ENCODE measurements at places on chromosomes 13 and 19. TPM values are rescaled to one million over a fixed set of nuclear protein-coding genes. Genes with fewer than 3 reads are reported as not detected.

The CYSLTR2 gene
- total RNA-seq: 3.9 TPM

The KLK4 gene
- total RNA-seq: not detected

The KANK3 gene
- 2.3 TPM for total RNA-seq

The PRX gene
- total RNA-seq: 5.2 TPM

The PGLYRP1 gene
- total RNA-seq: not detected

The PLK5 gene
- 0.38 TPM for total RNA-seq

The VAV1 gene
- not detected for total RNA-seq

The TMC4 gene
- total RNA-seq: 69.5 TPM

The IGFL3 gene
- not detected for total RNA-seq

The CABP5 gene
- total RNA-seq: not detected

DNA sequence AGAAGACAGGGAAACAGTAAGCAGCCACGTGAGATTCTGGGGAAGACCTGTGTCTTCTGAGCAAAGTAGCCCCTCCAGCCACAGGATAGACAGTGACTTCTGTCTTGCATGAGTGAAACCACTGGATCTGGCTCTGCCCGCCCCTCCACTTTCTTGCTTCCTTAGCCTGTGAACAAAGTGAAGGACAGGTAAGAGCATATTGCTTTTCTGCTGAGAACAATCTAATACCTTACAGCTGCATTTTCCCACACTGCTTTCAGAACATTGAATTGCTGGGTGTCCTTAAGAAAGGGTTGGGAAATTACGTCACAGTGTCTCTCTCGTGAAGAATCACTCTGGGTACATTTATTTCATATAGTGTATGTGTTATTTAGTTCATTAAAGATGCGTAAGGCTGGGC is 11.1 kb downstream of the SLC25A15 start:
- DNase-seq: no peak

- no peak for DNase-seq
Observed at GRCh38 chr13:108475181-108475580, 154.2 kb upstream of the MYO16 start.

DNA sequence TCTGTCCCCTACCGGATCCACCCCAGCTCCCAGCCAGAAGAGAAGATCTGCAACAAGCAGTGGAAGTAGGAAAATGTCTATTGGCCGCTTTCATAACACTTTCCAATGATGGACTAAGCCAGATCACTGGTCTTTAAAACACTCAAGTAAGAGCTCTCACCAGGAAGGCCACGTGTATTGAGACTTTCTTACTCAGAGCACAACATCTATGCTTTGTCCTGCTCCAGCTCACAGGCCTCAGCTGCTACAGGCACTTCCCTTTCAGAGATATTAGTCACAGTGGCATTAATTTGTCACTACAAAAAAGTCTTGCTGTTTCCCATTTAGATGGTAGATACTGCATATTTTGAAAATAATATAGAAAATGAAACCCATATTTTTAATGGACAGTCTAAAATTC is 164.2 kb downstream of the ABCC4 start:
- DNase-seq: no peak

- peak; percentile 44 for DNase-seq
Observed at GRCh38 chr13:52845766-52846566, 2.5 kb downstream of the PCDH8 start.

- no peak for DNase-seq
Observed at GRCh38 chr13:113216254-113217048, 7.0 kb downstream of the CUL4A start.

DNA sequence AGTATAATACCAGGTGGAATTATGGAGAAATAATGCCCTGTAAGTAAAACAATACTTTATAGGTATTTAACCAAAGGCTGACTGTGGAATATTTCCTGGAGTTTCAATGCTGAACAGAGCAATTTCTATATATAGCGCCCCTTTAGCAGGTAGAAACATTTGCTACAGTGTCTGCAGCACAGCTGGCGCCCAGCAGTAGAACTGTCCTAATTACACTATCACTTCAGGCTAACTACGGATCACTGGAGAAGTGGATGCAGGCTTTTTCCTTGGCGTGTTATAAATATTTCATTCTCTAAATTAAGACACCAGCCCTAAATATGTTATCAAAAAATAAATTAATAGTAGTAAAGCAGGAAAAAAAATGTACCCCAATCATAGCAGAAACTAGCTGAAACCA is 3.1 kb downstream of the SHISA2 start:
- DNase-seq: no peak

DNA sequence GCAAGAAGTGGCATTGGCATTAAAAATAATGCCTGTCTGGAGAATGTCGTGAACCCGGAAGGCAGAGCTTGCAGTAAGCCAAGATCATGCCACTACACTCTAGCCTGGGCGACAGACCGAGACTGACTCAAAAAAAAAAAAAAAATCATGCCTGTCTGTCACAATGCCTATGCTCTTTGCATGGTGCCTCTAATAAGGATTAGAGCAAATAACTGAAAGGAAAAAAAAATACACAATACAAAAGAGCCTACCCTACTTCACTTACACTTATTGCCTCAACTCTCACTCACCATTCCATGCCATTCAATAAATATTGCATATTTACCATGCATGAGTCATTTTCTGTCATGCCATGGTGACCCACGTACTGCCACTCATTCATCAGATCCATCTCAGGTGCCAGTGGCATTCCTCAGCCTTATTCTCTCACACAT is 49.1 kb downstream of the TBC1D4 start:
- no peak for DNase-seq

- no peak for DNase-seq
Observed at GRCh38 chr13:76799696-76800095, 86.5 kb downstream of the KCTD12 start.

DNA sequence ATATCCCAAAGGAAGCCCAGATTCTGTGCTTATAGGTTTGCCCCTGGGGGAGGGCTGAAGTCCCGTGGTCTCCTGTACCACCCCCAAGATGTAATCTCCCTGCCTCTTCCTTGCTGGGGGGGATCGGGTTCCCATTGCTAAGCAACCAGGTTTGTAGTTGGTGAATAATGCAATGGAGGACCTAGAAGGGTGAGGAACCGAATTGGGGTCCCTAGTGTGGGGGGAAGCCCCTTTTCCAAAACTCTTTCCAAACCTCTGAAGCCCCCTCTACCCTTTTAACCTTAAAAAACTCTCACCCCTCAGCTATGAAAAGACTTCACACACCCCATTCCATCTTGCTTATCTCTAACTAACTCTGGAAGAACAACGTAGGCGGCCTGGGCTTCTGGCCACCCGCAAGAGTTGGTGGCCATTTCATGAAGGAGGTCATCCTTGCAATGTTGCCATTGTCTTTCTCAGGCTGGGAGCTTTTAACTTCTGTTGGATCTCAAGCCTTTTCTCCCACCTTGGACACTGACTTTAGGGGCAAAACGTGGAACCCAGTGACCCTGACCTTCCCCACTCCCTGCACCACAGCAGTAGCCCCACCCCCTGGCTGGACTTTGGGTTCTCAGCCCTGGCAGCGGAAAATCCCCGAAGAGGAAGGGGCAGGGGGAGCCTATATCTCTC is 661 bp downstream of the PALM3 start:
- DNase-seq: no peak

GRCh38 chr19:50702871-50703829 is 16.5 kb downstream of the SHANK1 start:
- DNase-seq: no peak

- no peak for DNase-seq
Observed at GRCh38 chr13:82739881-82740280, 1142.4 kb downstream of the SLITRK1 start.

DNA sequence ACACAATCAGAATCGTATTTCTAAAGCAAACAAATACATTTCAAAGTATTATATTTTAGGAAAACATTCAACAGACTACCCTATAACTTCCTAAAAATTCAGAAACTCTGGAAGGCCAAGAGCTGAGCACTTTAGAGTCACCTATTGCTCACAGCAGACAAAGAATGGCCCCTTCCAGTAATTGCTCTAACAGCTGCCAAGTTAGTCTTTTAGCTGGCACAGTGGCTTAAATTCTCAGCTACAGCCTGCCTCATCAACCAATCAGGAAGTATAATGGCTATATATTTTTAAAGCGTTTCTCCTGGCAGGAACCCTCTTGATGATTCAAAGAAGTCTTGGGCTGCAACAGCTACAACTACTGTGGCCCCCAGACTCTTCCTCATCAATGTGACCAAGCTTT is 14.9 kb upstream of the SLITRK5 start:
- DNase-seq: no peak

DNA sequence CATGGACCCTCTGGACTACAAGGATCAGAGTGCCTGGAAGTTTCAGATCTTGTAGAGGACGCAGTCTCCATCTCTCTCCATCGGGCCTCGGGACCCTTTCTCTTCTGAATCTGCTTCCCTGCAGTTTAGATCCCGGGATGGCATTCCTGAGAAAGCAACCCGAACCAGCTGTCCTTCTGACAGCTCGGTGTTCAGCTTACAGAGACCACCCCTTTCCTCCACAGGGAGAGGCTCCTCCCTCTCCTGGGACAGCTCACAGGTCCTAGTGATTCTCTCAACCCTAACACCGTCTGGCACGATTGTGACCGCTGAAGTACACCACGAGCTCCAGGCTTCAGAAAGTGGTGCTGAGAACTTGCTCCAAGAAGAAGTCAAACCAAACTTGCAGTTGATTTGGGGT is 18.2 kb downstream of the CRX start:
- no peak for DNase-seq

GRCh38 chr13:25973576-25973975 is 78.2 kb downstream of the SHISA2 start:
- no peak for DNase-seq

GRCh38 chr19:1923319-1923718 is 17.7 kb upstream of the CSNK1G2 start:
- no peak for DNase-seq

DNA sequence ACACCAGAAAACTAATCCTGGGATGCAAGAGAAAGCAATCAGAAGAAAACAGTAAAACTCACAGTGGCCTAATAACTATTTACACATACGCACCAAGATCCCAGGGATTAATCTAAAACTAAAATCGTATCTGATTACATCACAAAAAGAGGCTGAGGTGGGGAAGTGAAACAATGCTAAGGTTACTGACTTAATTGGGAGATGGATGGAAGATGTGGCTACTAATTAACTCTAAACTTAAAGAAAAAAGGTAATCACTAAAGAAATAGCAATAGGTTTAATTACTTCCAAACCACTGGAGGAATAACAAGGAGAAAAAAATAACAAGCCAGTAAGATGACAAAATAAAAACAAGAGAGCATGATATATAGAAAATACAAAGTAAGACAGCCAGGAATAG is 50.4 kb downstream of the NUFIP1 start:
- no peak for DNase-seq

DNA sequence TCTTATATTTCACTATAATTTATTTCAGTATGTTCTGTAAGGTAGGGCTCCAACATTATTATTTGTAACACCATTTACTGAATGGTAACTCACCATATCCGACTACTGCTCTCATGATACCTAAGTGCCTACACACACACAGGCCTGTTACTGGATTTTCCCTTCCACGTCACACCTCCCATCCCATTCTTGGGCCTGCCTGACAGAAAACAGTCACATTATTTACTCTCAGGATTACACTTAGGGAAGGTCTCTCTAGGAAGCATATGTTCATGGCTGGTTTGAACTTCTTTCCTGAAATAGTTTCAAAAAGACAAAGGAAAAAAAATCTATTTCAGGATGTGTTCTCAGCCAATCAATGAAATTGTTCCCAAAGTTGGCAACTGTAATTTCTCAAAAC is 102.3 kb upstream of the DOCK9 start:
- DNase-seq: no peak

GRCh38 chr13:103859952-103860351 is 793.7 kb upstream of the SLC10A2 start:
- DNase-seq: no peak

GRCh38 chr13:24038841-24039330 is 121.6 kb upstream of the SPATA13 start:
- DNase-seq: no peak

DNA sequence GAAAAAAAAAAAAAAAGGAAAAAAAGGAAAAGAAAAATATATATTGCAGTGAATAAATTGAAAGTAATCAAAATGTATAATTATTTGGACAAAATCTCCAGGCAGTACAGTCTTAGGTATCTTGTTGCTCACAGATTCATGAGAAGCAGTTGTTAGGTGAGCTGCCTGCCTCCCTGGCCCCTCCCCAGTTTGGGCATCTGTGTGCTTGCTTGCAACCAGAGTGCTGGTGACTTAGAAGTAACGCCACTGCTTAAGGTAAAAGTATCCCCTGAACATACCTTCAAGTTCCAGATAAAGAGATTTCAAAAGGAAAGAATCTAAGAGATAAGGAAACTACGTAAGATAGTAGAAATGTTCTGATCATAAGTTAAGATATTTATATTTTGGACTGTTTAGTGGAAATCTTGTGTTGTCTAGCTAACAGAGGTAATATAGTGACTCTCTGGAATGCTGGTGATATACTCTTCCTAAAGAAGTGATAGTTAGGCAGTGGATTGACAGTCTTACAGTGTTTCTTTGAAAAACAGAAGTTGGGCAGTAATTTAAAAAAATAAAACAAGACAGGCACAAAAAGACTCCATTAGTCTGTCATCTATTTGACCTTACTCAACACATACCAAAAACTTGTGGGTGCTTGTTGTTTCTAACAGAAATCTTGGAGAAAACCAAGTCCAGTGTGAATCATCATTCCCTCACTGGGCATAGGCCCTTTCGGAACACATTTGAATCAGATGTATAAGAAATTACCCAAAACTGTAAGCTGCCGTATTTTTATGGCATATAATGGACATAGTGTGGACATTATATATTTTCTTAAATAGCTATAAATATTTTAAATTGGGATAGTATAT is 38.3 kb upstream of the KCTD4 start:
- no peak for DNase-seq

GRCh38 chr13:30037766-30038165 is 187.3 kb upstream of the UBL3 start:
- DNase-seq: no peak

- DNase-seq: no peak
Observed at GRCh38 chr13:41017817-41018601, 1.1 kb downstream of the ELF1 start.

- DNase-seq: no peak
Observed at GRCh38 chr13:77300176-77301037, 26.5 kb downstream of the MYCBP2 start.

DNA sequence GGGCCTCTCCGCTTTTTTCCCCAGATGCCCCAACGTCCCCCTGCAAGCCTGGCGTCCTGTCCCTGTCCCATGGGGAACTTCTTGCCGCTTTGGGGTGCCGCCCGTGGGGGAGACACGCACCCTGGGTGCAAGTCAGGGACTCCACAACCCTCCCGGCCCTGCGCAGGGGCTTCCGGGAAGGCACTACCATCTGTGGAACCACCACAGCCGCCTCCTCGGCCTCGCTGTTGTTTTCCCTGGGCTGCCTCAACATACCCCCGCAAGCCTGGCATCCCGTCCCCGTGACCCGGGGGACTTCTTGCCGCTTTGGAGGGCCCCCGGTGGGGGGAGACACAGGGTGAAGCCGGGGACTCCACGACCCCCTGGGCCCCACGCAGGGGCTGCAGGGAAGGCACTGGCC is 238.4 kb downstream of the TUBA3C start:
- peak; percentile 37 for DNase-seq

DNA sequence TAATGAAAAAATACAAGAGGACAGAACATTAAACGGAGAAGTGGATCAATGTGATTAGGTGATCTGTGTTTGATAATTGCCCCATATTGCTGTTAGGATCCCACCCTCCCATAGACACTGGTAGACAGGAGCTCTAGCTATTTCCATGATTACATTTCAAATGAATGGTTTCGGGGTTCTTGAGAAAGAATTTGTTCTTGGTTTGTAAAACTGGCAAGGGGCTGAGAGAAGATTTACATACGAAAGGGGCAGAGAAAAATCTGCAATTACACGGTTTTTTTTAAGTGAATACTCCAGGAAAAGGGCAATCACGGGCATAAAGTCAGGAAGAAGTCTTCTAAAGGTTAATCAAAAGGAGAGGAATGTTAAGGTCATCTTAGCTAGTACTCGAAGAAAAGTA is 2125.7 kb upstream of the PCDH20 start:
- DNase-seq: no peak
